Activated CD4-positive, alpha-beta T cell treated with anti-CD3 and anti-CD28 coated beads, Interleukin-2, amount 50 U/mL, for 24 hours (primary cell): ENCODE measurements at places on chromosomes 4 and X.

- no peak for DNase-seq
Observed at GRCh38 chr4:153026591-153027346, 90.6 kb downstream of the FHDC1 start.

- no peak for DNase-seq
Observed at GRCh38 chr4:136495076-136495475, 1037.2 kb downstream of the PCDH18 start.

- no peak for DNase-seq
Observed at GRCh38 chrX:125382148-125382628, 62.5 kb downstream of the TEX13C start.

- no peak for DNase-seq
Observed at GRCh38 chr4:54016504-54016903, 47.9 kb downstream of the CHIC2 start.

DNA sequence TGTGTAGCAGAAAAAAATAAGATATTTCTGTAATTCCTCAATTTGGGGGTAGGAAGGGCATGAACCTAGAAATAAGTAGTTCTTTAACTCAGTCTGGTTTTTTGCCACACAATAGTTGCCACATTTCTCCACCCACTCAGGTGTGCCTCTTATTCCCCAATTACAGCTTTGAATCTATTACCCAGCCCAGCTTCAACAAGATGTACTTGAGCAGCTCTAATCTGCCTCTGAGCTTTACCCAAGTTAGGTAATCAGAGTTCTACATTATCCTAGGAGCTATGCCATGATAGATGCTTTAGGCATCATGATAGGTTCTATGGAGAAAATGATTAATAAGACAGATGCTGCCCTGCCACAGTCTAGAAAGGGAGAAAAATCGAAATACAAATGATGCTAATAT, 117.4 kb upstream of the GPRIN3 start:
- no peak for DNase-seq

DNA sequence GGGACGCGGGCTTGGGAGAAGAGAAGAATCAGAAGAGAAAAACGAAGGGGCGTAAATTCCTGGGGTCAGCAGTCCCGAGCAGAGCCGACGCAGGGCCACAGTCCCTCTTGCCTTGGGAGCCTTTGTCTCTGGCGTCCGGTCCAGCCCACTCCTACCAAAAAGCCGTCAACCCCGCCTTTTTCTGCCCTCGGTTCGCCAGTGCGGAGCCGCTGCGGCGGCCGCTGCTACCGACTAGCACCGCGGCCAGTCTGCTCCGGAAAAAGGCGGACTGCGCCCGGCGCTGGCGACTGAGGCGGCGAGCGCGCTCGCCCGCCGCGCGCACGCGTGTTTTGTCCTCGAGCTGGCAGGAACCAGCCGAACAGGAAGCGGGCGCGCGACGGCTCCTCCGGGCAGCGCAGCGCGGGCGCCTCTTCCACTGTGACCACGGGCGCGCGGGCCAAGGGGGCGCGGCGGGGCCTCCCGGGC, 502 bp downstream of the HNRNPDL start:
- DNase-seq: no peak

DNA sequence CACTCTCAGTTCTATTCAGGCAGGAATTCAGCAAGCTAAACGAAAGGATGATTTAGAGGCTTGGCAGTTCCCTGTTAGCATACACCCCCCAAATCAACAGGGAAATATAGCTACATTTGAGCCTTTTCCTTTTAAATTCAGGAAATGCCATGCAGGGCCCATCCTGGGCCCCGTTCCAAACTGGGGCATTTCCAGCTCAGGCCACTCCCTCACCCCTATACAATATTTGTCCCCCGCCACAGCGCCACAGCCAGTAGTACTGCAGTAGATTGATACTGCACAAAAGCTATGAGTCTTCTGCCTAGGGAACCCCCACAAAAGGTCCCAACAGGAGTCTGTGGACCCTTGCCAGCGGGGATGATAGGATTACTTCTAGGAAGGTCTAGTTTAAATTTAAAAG, 102.0 kb upstream of the MAPK10 start:
- no peak for DNase-seq

- DNase-seq: no peak
Observed at GRCh38 chr4:1572964-1573720, 111.0 kb downstream of the FAM53A start.

GRCh38 chr4:114304567-114304966, 294.0 kb upstream of the UGT8 start:
- DNase-seq: no peak

DNA sequence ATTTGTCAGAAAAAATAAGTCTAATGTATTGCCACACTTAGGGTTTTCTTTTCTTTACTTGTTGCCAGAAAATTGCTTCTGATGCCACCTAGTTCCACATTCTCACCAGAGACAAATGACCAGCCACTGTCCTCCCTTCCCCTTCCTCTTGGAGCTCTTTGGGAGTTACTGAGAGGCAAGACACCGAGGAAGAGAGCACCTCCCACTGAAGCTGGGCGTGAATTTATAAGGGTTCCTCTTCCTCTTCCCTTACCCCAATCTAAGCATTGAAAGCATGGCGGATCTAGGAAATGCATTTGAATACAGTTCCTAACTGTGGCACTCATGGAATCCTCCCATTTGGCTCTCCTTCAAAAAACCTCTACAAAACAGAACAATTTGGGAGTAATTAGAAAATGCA, 30.0 kb downstream of the ANXA3 start:
- no peak for DNase-seq

DNA sequence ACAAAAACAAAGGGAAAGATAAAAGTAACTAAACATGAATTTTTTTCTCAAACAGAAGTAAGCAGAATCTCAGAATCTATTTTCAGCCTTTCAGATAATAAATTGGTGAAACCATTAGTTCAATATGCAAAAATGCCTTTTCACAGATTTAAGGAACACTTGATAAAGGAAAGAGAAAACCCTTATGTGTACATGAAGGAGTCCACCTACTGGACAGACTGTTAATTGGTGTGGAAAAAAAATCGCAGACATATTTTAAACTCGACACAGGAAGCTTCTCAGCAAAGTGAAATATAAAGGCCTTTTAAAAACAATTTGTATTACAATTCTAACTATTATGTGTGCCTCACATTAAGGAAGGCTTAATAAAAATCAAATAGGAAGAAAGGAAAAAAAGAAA, 22.3 kb downstream of the COX7B2 start:
- no peak for DNase-seq

DNA sequence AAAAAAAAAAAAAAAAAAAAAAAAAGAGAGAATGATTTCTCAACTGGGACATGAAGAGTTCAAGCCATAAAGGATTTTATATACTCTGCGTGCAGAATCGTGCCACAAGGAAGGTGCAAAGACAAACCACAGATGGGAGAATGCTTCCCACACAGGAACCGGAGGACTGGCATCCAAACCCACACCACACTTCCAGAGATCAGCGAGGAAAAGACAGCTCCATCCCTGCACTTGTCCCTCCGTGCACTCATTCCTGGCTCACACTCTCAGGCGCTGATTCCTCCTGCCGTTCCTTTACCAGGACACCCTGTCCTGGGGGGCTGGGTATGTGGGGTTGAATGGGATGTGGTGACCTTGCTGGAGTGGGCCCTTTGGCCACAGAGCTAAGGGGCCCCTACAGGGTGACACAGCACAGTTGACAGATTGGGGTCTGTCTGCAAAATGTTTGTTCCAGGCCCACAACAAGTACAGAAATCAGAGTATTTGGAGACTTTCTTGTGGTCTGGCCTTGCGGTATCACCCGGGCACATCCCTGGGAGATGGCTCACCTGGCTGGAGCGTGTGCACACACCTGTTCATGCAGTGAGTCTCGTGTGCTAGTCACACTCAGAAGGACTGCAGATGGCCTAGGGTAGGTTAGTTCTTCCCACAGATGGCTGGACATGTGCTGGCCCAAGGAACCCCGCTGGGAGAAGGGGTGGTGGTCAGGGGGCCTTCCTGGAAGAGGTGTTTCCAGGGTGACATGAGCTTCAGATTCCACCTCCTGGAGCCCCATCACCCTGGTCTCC, 55.4 kb upstream of the GPR78 start:
- no peak for DNase-seq

GRCh38 chr4:13888112-13888511, 260.6 kb upstream of the BOD1L1 start:
- no peak for DNase-seq

DNA sequence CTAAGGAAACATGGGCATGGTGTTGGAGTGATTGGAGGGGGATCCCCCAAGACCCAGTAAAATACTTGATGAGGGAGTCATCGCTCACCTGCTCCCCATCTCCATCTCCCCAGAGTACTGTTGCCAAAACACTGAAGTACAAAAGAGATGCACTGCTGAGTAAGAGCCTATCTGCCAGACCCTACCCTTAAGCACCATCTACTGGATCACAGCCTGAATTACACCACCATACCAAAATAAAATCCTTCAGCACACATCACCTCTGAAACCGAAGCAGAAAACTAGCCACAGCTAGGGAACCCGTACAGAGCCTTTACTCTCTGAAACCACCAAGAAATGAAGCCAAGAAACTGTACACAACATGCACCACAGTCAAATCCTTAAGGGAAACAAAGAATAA, 466.3 kb upstream of the ACTRT1 start:
- DNase-seq: no peak

GRCh38 chr4:182083671-182084410, 159.4 kb upstream of the TENM3 start:
- DNase-seq: no peak

- DNase-seq: no peak
Observed at GRCh38 chr4:173280998-173281397, 53.2 kb downstream of the HMGB2 start.

DNA sequence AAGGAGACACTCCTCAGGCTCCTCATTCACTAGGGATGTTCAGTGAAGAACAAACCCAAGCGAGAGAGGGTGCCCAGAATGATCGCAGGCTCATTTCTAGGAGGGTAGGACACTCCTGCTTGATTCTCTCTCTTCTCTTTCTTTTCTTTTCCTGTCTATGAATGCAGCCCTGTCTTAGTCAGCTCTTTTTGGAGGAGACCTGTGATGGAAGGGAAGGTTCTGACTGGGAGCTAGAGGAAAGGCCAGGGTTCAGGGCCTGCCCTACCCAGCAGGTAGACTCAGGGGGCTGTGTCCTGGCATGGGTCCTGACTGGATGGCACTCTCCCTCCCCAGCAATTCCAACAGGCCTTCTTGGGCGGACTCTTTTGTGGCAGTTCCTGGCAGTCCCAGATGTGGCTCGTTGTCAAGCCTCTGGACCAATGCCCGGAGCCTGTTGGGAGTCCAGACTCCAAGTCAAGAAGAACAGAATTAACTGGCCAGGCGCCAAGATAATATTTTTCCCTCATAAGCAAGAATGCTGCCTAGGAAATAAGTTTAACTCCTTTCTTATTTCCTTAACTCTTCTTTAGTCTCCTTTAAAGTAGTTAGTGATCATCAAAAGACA, 139.4 kb upstream of the SCML1 start:
- DNase-seq: no peak

DNA sequence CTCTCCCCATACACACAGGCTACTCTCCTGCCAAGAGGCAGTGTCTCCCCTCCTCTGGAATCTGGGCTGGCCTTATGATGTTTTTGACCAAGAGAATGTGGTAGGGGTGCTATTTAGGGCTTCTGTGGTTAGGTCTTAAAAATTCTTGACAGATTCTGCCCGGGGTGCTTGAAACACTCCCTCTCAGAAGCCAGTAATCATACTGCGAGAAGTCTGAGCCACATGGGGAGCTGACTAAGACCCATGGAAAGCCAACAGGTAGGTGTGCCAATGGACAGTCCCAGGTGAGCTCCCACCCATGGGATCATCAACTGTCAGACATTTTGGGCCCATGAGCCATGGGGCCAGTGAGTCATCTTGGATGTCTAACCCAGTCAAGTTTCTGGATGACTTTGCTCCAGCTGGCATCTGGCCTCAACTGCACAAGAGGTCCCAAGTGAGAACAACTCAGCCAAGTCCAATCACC, 315.7 kb downstream of the FBXW7 start:
- DNase-seq: no peak

GRCh38 chr4:18252052-18252451, 230.5 kb upstream of the LCORL start:
- DNase-seq: no peak

GRCh38 chr4:120964596-120964995, 42.1 kb upstream of the PRDM5 start:
- DNase-seq: no peak

DNA sequence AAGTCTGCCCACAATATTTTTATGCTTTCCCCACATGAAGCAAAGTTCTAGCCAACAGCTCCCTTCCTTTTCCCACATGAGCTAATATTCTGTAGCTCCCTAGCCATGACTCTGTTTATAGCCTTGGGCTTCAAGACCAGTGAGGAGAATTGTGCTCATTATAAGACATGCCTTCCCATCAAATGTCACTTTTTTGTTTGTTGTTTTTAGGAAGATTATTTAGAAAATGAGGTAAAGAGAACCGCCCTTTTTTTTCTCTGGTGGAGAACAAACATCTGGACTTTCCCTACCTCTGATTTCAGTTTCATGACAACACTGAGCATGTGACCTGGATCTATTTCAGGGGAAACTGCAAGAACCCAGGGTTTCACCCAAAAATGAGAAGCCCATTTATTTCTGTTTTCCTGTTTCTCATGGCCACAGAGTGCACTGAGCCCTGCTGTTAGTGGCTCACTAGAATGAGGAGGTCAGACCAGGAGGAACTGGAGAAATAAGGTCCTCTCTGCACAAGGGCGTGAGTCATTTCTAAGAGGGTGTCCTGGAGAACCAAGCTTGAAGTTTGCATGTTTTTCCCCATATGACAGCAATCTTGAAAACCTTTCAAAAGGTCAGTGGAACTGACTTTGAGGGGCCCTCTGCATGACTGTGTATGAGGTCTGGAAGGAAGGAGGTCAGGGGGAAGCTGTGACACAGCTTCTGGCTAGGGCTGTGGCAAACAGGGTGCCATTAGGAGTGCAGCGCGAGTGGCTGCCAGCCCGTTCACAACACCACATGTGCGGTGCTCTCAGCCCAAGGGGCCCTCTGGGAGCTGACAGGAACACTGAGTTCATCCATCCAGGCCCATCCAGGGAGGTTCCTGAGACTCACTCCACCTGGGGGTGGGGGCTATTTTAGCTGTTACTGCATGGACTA, 55.2 kb downstream of the CHST7 start:
- DNase-seq: no peak

DNA sequence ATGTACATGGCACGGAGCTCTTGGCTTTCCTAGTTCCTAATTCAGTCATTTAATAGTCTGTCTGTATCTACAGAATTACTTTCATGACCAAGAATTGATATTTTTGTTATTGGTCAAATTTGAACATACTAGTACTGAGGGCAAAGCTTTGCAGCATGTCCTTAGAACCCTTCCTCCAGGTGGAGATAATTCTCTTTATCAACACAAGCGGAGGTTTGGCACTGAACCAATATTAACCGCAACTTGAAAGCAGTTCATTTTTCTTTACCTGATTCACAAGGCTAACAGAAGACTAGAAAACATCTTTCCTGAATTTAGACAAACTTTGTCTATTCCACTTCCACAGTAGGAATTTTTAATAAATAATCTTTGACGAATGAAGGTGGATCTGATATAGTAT, 73.8 kb downstream of the TACR3 start:
- no peak for DNase-seq

DNA sequence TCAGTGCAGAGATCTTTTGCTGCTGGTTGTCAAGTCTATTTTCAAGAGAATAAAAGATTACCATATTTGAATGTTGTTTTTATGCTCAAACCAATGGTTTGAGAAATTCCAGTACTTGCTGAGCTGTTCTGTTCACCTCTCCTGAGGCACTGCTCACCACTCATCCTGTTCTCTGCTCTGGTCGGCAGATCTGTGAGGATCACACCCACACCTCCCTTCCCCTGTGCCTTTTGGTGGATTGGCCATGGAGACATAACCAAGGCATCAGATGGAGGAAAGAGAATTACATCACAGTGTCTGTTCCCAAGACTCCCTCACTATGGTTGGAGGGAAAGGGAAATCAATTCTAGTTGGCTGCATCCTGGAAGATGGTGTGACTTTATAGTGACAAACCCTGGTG, 391.6 kb downstream of the ARHGAP24 start:
- DNase-seq: no peak

GRCh38 chrX:53290441-53291041, 9.2 kb upstream of the IQSEC2 start:
- no peak for DNase-seq
